ENCODE measurements at places on chromosomes 5 and 9.

DNA sequence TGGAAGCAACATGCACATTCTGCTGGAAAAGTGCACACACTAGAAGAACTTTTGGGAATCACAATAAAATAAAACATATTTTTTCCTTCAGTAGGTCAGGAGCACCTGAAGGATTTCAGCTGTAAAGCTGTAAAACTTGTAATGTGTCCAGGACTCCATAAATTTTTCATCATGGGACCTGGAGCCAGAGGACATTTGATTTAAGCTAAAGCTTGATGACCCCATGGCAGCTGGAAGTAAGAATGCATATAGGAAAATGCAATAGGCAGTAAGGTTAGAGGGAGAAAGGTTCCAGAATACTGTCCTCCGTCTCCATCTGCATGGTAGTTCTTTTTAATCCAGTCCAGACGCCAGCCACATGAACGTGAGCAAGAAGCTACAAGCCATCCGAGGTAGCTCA is 166.0 kb downstream of the ADAMTSL1 start:
- DNase-seq = no peak

DNA sequence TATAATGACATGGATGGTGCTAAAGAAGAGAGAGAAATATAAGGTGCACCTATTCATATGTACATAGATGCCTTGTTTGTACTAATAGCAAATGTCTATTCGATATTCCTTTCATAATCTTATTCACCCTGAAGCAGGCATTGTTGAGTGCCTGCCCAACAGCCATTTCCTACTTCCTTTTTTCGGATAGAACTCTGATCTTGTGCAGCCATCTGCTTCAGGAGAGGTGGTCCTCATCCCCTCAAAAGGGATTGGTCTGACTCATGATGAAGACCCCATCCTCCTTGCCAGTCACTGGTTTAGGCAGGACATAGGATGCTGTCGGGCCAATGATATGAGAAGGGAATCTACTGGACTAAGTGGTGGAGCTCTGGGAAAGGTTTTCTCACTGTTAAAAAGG is 8.4 kb upstream of the RANBP3L start:
- no peak for DNase-seq

DNA sequence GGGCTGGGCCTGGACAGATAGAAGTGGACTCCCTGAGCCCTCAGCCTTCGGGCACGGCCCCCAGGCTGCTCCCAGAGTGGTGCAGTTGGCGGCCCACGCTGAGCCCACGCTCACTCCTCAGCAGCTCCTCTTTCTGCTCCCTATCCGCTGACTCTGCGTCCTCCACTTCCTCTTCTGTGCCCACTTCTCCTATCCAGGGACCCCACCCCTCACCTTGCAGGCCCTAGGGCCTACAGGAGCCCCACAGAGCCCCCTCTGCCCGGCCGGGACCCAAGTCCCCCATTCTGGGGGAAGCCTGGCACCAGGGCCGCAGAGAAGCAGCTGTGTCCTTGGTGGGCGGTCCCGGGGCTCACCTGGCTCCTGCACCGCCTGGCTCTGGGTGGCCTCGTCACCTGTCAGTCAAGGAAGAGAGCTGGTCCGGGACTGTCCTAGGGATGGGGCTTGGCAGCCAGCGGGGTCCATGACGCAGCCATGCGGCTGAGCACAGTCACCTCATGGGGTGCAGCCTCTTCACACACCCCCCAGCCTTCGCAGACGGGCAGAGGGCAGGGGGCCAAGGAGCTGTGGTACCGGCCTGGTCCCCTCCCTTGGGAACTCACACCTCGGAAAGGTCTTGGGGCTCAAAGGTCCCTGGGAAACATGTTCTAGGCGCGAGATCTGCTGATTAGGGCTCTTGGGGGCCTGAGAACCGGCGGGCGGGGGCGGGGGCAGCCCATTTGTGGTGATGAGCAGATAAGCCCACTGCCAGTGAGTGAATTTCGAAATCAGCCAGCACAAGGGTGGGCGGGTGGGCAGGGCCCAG is 5.4 kb upstream of the NRARP start:
- DNase-seq = no peak

DNA sequence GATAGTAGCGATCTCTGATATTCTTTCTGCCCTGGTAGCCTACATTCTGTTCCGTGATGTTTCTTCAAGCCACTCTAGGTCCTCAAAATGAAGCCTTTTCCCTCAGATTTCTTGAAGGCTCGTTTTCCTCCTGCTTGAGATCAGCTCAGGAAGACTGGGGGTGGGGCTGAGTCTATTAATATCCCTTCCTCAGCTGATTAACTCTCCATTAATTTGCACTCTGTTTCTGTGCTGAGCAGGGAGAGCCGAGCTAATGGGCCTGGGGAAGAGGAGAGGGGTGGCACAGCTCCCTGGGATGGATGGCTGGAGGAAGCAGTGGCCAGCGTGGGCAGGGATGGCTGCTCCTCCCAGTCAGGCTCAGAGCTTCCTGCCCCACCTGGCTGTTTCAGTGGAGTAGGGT is 93.3 kb downstream of the PPARGC1B start:
- no peak for DNase-seq

- DNase-seq = no peak
These were observed 54.7 kb upstream of the PRLR start for GRCh38 chr5:35285011-35285410.

DNA sequence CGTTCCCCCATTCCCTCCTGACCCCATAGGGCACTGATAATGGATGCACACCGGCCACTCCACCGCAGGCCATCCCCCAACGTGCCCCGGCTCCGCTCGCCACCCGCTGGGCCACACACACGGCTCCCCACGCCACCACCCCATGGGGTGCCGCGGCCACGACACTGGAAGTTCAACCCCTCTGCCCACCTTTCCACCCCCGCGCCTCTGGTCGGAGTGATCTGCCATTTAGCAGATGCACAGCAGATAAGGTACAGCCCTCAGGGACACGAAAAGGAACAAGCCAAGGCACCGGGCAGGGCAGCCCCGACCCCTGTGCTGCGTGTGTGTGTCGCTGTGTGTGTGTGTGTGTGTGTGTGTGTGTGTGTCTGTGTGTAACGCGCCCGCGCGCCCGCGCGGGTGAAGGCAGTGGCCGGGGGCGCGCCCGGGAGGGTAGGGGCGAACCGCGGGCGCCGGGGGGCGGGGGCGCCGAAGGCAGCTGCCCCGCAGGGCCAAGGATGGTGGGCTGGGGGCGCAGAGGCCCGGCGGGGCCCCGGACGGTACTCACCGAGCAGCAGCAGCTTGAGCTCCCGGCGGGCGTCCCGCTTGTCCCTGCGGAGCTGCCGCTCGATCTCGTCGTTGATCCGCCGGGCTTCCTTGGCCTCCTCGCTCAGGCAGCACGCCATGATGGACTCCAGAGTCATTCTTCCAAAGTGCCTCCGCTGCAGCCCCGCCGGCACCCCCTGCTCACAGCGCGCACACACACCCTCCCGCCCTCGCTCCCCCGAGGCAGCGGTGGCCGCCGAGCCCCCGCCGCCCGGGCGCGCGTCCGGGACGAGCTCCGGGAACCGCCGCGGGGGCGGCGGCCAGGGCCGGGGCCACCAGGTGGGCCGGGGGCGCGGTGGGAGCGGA is 813 bp downstream of the GNAQ start:
- DNase-seq = peak; percentile 69

- DNase-seq = no peak
These were observed 5.4 kb downstream of the ZNF608 start for GRCh38 chr5:124740991-124741583.

DNA sequence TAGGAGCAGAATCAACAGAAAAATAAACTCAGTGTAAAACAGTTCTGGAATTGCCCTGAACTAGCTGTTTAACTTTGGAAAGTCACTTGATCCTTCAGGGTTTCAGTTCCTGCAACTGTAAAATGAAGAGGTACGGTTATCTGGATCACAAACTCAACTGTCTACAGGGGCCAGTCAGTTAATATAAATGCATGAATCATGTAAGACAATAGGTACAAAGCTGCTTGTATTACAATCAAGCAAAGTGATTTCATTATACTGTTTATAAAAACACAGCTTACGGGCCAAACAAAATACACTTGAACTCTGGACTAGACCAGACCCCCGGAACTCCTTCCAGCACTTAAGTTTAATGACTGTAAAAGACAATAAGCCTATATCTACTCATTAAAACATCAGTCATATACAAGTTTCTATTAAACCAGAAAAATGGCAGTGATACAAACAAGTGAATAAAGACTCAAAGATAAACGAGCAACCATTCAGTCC is 73.0 kb downstream of the MRPS27 start:
- no peak for DNase-seq

DNA sequence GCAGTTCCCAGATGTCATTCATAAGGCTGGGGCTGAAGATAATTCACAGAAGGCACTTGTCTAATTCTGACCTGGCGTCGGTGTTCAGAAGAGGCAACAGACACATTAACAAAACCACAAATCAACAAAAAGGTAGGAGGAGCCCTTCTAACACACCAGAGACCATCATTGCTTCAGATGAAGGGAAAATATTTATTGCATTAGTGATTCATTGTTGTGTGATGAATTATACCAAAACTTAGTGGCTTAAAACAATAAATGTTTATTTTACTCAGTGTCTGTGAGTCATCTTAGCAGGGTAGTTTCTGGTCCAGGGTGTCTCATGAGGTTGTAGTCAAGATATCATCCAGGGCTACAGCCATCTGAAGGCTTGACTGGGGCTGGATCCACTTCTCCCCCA is 91.3 kb upstream of the KIF2A start:
- no peak for DNase-seq

GRCh38 chr9:126619361-126620135 is 5.8 kb downstream of the LMX1B start:
- DNase-seq = no peak

GRCh38 chr9:4171971-4172370 is 127.9 kb downstream of the GLIS3 start:
- DNase-seq = no peak

DNA sequence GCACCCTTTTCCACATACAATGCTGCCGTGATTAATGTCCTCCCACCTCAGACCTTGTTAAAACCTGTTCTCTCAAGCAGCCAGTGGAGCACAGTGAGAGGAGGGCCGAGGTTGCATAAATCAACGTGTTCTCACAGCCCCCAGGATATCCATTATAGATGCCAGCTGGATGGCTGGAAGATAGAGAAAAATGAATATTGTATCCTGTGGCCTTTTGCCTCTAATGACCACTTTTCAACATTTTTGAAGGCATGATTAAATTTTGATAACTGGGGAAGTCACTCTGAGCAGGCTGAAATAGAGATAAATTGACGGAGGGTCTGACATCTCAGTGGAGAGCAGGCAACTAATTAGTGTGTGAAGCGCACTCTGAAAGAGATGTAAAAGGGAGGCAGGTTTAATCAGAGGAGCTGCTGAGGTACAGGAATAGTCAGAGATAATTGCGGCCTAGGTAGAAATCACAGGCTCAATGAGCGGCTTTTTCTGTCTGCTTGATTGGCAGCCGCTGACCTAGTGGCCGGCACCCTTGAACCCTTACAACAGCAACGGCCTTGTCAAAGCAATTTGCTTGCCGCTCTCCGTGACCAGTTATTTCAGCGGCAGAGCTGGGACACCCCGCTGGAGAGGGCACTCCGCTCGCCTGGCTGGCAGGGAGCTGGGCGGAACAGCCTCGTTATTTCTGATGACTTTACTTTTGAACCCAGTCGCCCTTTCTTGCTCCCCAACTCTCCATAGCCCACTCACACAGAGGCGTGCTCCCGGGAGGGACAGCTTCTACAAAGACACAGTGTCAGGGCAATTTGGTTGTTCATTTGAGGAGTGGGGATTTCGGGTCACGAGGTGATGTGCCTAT is 560.7 kb downstream of the PSAT1 start:
- DNase-seq = no peak

GRCh38 chr9:34413231-34413852 is 36.6 kb upstream of the MYORG start:
- peak; percentile 18 for DNase-seq

GRCh38 chr5:128341056-128341455 is 197.0 kb downstream of the FBN2 start:
- DNase-seq = no peak

DNA sequence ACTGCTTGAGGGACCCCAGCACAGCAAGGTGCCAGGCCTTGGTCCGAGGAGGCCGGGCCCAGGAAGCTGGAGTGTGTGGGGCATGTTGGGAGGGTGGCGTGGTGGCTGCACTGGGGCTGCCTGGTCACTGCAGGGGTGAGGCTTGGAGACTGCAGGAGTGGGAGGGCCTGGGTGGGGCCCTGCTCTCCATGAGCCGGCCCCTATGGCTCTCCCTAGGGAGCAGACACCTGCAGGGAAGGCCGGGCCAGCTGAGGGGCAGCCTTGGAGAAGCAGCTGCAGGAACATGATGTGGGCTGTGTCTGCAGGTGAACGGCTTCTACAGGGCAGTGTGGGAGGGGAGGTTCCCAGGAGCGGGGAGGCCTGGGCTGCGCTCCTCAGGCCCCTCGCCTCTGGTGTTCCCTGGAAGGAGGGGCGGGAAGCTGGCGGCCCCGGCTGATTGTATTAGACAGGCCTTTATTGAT is 41.7 kb upstream of the TMEM250 start:
- no peak for DNase-seq

DNA sequence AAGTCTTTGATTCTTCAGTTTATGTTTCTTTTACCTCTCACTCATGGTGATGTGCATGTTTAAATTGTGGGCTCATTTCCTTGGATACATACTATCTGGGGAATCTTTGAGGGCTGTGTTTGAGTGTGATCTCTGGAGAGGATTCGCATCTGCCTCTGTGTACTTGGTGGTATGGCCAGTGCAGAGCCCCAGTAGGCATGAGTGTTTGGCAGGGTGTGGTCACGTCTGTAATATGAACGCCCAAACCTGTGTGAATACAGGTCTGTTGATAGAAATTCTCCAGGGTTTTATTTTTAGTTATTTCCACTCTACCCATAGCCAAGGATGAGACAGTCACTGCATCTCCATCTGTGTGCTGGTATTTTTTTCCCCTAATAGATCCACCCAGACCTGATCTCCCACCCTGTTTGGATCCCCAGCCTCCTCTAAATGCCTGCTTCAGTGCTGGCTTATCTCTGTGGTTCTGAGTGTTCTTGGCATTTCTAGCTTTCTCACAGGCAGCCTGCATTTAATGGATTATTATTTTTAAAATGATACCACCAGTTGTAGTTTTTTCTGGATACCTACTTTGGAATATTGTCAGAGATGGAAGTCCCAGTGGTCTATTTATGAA is 37.5 kb downstream of the TJP2 start:
- no peak for DNase-seq

DNA sequence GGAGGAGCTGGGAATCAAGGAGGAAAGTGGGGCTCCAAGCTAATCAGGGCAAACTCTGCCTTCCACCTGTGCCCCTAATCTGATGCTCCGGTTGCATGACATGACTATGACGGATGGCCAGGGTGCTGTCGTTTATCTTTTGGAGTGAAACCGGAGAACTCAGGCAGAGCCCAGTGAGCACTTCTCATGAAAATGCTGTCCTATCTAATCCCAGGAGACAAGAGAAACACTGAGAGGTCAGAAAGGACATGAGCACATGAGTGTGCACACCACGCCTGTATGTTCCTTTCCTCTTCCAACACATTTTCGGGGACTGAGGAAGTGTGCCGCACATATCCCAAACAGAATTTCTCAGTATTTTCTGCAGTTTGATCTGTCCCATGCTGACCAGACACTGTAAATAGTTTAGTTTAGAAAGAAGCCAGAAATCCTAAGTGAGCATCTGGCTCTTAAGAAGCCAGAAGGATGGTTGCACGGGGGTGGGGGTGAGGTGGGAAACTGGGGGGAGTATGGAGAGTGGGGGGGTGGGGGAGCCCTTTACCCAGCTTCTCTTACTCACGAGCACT is 217.1 kb downstream of the TSSK1B start:
- no peak for DNase-seq

- DNase-seq = no peak
These were observed 243.8 kb upstream of the IRX1 start for GRCh38 chr5:3351581-3352442.

- no peak for DNase-seq
These were observed 14.2 kb upstream of the ZNF883 start for GRCh38 chr9:113026200-113026599.

Data from CD4-positive, alpha-beta T cell treated with Interleukin-6 for 4 hours (primary cell).